Hindlimb muscle (tissue), 1 donor: ENCODE measurements at places on chromosomes 3 and 15.

DNA sequence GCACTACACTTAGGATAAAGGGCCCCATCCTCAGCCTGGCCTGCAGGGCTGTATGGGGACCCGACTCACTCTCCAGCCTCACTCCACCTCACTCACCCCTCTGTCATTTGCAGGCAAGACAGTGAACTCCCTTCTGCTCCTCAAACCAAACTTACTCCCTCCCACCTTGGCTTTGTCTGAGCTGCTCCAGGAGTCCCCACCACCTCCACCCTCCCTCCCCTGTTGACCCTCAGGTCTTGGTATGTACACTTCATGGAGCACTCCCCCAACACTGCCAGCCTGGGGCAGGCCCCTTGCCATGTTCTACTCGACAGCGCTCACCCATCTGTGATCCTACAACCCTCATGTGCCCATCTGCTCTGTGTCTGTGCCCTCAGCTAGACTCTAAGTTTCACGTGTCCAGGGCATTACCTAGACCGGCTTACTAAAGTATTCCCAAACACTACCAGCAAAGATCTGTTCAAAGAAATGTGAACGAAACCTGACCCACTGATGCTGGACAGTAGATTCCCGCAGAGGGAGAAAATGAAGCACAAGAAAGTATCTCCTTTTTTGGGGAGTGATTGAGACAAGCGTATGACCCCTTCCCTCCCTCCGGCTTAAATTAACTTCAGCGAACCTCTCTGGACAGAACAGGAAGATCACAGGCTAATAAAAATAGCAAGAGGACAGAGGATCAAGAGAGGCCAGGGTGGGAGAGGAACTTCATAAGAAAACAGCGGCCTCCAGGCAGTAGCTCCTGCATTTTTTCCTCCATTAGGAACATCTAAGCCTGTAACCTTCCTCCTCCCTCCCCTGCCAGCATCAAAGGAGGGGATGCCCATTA, 113.2 kb downstream of the RFTN1 start:
- no peak for DNase-seq

DNA sequence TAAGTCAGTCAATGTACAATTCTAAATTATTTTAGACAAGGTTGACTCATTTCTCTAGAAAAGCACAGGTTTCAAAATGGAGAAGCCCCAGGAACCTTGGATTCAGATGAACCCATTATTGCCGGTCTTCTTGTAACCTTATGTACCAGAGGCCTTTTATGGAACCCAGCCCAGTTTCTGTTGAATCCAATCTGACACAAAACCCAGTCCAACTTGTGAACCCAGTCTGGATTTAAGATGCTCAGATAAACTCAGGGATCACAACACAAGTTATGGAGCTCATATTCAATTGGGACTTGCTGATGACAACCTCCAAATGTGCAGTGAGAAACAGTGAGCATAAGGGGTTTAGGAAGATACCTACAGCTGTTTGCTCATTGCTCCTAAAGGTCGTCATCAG, 16.4 kb upstream of the B4GALT4 start:
- DNase-seq: no peak

DNA sequence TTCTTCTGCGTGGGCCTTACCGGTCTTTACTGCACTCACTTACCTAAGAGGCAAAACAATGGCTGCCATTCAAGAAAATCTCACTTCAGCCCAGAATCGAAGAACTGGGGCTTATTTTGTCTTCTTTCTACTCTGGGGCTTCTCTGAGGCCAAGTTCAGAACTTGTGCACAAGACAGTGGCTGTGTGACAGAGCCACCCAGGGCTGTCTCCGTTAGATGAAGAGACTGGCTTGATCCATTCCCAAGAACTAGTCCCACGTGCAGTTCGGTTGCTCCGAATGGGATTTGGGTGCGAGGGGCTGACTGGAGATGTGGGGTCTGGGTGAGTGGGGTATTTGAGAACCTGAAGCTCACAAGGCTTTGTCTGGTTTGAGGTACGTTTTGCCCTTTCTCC, 795 bp upstream of the TCF12 start:
- DNase-seq: no peak

GRCh38 chr3:191770541-191770940, 309.6 kb downstream of the PYDC2 start:
- peak; percentile 38 for DNase-seq

DNA sequence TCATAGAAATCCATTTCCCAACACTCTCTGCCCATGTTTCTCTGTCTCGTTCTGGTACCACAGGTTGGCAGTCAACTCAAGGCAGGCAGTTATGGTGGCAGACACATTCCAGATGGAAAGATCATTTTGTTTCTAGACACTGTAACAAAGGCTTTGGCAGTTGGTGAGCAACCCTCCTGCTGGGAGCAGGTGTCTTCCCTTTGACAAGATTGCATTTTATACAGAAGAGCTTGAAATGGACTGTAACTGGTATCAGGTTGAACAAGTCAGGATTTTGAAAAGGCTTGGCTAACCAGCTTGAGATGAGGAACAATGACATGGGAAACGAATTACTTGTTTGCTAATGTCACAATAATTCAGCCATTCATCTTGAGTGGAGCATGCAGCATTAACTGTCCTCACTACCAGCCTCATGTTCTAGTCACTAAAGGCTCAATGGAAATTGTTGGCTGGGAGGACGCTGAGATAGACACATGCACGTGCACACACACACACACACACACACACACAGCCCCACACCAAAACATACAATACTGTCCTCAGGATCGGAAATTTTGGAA, 170.0 kb downstream of the SEMA6D start:
- DNase-seq: no peak

GRCh38 chr3:194262176-194262924, 88.8 kb downstream of the CPN2 start:
- DNase-seq: no peak

GRCh38 chr3:184176377-184177330, 2.0 kb downstream of the AP2M1 start:
- DNase-seq: peak; percentile 52

GRCh38 chr3:17442332-17443049, 299.9 kb downstream of the TBC1D5 start:
- DNase-seq: no peak

DNA sequence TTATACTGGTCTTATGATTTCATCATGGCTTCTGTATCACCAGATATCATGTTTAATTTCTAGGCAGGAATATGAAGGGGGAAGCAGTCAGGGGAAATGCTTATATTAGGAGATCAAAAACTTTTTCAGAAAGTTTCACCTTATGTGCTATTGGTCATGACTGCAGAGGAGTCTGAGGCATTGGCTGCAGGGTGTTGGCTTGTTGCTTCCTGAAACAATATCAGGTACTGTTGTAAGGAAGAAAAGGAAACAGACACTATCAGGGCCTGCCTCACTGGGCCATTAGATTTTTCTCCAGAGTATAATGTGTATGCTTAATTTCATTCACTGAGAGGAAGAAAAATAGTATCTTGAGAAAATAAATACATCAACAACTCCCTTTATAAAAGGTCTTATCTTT, 34.7 kb downstream of the LEKR1 start:
- no peak for DNase-seq

- DNase-seq: no peak
Measured at GRCh38 chr3:197949191-197949777, 706 bp upstream of the RPL35A start.

DNA sequence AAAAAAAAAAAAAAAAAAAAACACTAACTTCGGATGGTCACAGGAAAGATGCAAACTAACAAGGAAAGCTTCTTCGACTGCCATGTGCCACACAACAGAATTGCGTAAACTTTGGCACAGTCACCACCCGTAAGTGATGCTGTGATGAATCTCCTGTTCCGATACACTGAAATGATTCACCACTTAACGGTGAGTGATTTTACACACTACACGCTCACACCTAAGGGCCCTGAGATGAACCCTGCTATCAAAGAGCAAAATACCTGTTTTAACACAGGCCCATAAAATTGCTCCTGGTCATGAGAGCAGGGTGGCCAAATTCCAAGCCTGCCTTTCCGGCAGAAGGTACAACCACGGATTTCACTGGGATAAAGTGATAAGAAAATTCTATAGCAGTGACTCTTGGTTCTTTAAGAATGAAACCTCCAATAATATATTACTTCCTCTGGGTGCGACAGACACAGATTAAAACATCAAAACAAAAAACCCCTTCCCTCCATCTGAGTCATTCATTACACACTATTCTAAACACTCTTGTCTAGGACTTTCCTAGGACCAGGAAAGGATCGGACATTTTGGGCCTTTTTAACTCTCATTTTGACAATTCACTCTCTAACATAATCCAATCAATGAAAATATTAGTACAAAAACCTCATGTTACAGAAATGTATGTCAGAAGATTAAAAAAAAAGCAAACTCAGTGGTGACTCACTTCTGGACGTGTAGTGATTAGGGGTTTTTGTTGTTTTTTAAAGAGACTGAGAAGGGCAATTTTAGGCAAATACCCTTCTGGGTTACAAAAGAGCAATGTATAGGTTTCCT, 28.3 kb downstream of the LRIG1 start:
- no peak for DNase-seq

DNA sequence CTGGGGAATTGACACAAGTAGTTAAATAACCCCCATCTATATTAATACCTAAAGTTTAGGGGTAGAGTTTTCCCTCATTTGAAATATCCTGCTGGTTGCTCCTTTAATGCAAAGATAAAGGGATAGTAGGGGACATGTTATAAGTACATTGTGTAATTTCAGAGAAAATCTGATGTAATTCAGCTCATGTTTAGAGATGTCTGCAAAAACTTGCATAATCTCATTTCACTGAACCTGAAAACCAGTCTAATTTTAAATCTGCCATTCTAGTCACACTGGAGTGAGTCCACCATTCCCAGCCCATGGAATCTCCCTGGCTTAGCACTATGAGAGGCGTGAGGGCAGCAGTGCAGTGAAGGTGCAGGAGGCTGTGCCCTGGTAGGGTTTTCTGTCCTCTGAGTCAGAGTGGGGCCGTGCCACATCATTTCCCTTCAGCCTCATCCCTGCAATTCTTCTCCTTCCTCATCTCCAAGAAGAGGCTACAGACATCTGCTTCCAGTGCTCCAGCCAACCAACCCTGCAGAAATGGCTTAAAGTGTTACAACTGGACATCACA, 246.3 kb upstream of the UMPS start:
- DNase-seq: no peak

DNA sequence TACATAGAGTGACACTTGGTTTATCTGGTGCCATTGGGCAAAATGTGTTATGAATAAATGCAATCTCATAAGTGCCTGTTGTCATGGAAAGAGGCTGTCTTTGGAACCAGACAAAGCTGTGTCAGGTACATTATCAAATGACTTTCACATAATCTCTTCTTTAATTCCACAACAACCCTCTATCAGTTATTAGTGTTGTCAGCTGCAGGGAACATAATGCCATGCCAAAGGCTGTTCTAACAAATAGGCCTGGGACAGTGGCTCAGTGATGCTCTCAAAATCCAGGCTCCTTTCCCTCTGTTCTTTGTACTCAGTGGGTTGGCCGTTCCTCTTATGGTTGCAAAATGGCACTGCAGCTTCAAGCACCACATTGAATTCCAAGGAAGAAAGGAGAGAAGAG, 91.8 kb downstream of the ADAMTSL3 start:
- DNase-seq: no peak

GRCh38 chr3:100898681-100899080, 94.5 kb downstream of the ABI3BP start:
- DNase-seq: no peak

DNA sequence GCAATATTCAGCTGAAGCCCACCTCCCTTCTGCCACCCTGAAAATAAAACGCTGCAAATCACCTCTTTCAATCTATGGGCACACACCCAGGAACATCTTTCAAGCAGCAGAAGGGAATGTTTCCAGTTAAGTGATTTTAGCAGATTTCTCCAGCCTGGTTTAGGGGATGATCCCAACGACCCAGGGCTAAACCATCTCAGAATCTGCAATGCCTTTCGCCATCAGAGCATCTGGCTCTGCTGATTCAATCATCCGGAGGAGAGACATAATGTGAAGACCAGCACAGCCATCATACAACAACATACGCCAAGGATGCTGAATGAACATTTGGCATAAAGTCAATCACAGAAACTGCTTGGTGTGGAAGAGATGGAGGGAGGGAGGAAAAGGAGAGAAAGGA, 15.5 kb upstream of the LRRN1 start:
- DNase-seq: peak; percentile 58

DNA sequence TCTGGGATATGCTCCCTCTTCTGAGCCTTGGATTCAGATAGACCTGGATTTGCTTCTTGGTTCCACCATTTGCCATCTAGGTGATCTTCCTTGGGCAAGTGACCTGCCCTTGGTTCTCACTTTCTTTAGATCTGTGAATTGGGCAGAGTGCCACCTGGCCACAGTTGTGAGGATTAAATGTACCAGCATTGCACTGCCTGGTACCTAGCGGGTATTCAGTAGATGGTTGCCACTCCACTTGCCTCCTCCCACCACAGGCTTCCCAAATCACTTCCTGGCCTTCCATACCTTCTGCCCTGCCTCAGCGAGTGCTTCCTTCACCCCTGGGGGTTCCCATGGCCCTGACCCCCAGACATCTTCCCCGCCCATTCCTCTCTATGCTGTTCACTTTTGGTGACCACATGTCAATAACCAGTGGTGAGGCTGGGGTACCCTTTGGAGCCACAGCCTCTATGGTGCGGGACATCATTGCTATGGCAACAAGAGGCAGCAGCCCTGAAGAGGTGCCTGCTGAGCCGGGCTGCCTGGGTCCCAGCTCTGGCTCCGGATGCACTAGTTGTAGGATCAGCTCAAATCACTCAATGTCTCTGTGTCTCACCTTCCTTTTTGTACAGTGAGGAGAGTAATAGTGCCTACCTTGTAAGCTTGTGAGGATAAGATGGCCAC, 40.5 kb downstream of the CMTM7 start:
- no peak for DNase-seq

GRCh38 chr3:157121522-157121921, 38.4 kb downstream of the CCNL1 start:
- no peak for DNase-seq

- no peak for DNase-seq
Measured at GRCh38 chr3:79367066-79367465, 400.7 kb downstream of the ROBO1 start.

DNA sequence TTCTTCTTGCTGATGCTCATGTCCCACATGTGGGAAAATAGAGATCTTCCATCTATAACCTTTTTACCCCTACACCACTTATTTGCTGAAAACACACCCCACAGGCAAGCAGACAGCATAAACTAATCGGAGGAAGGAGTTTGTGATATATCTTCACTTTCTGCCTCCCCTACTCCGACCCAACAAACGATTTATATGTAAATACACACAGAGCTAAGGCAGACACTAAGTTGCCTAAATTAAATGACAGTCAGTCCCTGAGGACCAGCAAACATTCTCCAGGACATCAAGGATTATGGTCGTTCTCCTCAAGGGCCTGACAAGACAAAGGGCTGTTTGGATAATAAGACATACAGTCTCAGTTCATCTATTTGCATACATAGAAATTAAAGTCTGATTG, 552.5 kb downstream of the ROBO1 start:
- DNase-seq: no peak

- DNase-seq: no peak
Measured at GRCh38 chr3:72009851-72010443, 225.0 kb upstream of the PROK2 start.

- no peak for DNase-seq
Measured at GRCh38 chr3:46509661-46510187, 11.9 kb downstream of the RTP3 start.

GRCh38 chr3:150419959-150420358, 11.9 kb downstream of the TSC22D2 start:
- no peak for DNase-seq

GRCh38 chr15:71111950-71112349, 3.3 kb upstream of the THSD4 start:
- no peak for DNase-seq
